ENCODE measurements at places on chromosomes 7 and 10.
A peak's percentile ranks its signal among the peaks of the same experiment; 100 is the strongest.

GRCh38 chr10:72175149-72175548 is 40.7 kb upstream of the ANAPC16 start:
- DNase-seq, result peak; percentile 23

DNA sequence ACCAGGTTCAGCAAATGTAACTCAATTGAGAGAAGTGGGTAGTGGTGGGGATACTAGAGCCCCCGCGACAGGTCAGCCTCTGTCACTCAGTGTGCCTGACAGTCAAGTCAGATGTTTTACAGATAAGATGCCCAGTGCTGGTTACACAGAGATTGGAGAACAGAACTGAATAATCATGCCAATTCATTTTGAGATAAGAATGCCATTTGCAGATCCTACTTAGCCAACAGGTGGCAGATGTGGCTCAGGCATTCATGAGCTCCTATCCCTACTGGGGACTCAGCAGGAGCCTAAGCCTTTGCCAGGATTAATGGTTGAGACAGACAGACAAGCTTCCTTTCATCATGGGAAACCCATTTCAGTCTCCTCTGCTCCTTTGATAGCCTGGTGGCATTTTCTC is 137.8 kb downstream of the MAPK8 start:
- peak; percentile 49 for DNase-seq

DNA sequence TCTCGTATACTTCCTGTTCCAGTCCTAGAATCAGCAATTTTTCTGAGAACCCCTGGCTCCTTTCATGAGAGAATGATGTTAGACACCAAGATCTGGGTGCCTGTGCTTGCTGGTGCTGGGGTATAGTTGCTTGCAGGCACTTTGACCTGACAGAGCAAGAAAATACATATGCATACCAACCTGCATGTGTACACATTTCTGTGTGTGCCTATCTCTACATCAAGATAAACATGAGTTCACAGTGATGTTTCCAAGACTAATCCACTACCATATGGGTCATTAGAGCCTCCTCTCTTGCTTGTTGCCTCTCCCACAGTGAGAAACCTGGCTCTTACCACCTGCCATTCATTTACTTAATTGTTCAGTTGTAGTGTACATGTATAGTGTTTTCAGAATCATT is 229.1 kb upstream of the IGFBP3 start:
- DNase-seq, result no peak

- DNase-seq, result peak; percentile 29
These were observed 190.4 kb downstream of the PTPRN2 start for GRCh38 chr7:158396982-158397862.

- DNase-seq, result no peak
These were observed 48.1 kb downstream of the PARD3 start for GRCh38 chr10:34766811-34767494.

DNA sequence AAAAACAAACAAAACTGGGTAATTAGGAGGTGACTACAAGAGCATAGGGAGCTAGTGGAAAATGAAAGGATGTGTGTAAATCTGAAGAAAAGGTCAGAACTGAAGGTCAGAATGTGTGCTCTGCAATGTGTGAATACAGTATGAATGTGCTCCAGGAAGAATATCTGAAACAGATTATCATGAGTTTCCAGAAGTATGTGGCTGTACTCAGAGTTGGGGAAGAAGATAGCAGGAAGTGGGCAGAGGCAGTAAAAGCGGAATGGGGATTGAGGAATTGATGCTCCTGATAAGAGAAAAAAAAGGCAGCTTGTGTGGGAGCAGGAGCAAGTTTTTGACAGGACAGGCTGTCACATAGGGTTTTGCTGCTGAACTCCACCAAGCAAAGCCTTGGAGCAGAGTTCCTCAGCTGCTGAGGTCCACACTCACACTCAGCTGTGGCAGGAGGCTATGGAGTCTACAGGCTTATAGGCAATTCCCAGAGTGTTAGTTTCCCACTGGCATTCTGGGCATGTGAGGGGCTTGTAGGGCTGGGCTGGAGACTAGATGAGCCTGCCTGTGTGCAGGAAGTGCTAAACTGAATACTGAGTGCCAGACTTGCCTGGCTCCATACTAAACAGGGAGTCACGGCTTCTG is 22.9 kb downstream of the H2AZ2 start:
- peak; percentile 53 for DNase-seq
